HepG2 (cell line): ENCODE measurements at places on chromosomes 16 and 17. TPM values are rescaled to one million over a fixed set of nuclear protein-coding genes. Genes with fewer than 3 reads are reported as not detected.

- DNase-seq = no peak
Measured at GRCh38 chr17:39751637-39752036, 13.9 kb downstream of the GRB7 start.

The CCR7 gene
- polyA plus RNA-seq = 0.53 and 0.55 TPM in 2 replicates

- peak; percentile 18 for DNase-seq
Measured at GRCh38 chr17:58840820-58841612, 85.4 kb downstream of the PPM1E start.

The PRR11 gene
- polyA plus RNA-seq = 21.8 and 35.7 TPM in 2 replicates

DNA sequence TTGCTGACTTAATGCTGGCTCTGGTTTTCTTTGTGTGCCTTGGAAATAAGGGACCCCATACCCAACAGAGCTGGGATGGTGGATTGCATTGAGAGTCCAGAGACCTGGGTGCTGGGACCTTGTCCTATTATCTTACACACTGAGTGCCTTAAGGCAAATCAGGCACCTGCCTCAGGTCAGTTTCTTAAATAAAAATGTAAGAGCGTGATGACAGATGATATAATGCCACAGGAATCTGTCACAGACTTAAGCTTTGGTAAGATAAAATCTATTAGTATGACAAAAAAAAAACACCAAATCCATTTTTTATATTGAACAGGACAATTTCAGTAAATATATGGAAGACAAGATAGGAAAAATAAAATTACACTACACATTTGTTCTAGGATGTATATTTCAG, 1.6 kb downstream of the MT1A start:
- no peak for DNase-seq

GRCh38 chr17:77295241-77295853, 154.6 kb downstream of the SEC14L1 start:
- DNase-seq = no peak

The HOXB4 gene
- polyA plus RNA-seq = not detected in 2 replicates
